ENCODE measurements at places on chromosomes 1 and 21.

GRCh38 chr1:231395076-231395997 lies 26.8 kb downstream of the EGLN1 start:
- DNase-seq: no peak

GRCh38 chr1:226654046-226654667 lies 84.9 kb downstream of the ITPKB start:
- no peak for DNase-seq

DNA sequence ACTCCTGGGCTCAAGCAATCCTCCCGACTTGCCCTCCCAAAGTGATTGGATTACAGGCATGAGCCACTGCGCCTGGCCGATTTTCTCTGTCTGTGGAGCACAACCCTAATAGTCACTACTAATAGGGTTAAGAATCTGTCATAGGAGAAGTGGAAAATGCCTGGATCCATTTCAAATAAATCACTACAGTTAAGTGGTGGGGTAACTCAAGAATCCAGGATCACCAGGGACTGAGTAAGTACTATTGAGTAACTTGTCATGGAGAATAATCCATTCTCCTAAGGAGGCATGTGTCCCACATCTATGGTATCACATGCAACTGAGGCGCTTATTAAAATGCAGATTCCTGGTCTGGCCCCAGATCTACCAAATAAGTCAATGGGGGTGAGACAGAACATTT lies 53.2 kb downstream of the OPTC start:
- DNase-seq: no peak

- DNase-seq: peak; percentile 54
These were observed 25.4 kb downstream of the PIGM start for GRCh38 chr1:160006312-160006940.

DNA sequence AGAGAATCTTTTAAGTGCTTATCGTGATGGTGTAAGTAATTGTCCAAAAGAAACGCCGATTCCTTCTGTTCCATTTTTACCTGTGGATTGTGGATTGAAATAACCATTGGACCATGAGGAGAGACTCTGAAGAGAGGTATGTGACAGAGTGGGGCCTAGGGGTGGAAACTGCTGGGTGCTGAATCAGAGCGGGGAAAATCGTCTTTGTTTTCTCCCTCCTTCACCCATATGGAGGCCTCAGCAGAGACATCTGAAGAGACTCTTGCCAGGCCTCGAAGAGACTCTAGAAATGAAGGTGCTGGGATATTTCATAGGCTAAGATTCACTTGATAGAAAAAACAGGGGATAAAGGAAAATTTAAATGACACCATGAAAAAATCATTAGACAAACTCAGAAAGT lies 1327.0 kb downstream of the BRINP3 start:
- DNase-seq: no peak

DNA sequence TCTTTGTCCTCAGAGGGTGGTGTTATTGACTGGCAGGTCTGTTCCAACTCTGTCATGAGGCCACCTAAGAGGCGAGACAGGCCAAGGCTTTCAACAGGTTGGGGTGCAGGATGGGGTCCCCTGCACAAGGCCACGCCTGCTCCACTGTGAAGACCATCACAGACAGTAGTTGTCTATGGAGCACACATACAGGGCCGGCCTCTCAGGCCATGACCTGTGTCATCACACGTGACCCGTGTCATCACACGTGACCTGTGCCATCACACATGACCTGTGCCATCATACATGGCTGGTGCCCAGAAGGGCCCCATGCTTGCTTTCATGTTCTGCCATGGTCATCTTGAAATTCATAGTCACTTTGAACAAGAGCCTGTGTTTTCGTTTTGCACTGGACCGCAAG lies 91.9 kb downstream of the ARHGEF10L start:
- no peak for DNase-seq

DNA sequence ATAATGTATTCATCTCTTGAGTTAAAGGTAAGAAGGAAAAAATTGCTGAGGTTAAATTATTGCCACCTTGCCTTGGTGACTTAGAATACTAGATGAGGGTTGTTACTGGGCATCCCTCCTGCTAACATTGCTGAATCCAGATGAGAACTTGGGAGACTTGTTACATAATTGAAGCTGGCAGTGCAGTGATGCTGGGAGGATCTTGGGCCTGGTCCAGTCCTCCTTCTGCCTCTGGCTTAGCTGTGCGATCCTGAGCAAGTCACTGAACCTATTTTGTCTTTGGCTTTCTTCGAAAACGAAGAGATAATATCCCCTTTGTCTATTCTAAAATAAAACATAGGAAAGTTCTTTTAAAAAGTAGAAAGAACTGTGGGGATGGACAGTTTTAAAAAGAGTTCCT lies 244.9 kb upstream of the NRIP1 start:
- DNase-seq: no peak

- no peak for DNase-seq
These were observed 12.4 kb downstream of the SELL start for GRCh38 chr1:169698976-169699375.

- DNase-seq: no peak
These were observed 28.3 kb downstream of the GADD45A start for GRCh38 chr1:67713057-67713846.

- no peak for DNase-seq
These were observed 103.7 kb upstream of the GNG12 start for GRCh38 chr1:67937010-67937409.

DNA sequence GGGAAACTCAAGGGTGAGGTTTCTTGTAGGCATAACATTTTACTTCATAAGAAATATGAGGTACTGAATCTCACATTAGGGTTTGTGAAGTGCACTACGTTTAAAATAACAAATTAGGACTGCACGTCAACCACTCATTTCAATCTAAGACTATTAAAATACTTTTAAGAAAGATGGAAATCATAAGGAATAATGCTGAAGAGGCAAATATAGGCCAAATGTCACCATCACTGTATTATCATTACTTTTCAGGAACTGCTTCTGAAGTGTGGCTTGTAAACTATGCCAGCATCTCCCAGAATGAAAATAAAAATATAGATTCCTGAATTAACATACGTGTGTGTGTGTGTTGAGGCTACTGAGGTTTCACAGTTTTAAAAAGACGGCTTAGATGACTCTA lies 56.8 kb downstream of the INTS7 start:
- no peak for DNase-seq

DNA sequence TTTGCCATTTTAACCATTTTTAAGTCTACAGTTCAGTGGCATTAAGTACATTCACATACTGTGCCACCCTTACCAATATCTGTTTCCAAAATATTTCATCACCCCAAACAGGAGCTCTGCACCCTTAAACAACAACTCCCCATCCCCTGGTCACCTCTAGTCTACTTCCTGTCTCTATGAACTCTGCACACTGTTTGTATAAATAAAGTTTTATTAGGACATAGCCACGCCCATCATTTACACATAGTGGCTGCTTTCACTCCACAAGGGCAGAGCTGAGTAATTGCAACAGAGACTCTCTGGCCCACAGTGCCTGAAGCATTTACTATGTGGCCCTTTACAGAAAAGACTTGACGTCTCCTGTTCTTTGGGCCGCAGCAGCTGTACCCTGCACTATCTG lies 30.1 kb downstream of the KCNAB2 start:
- DNase-seq: no peak

GRCh38 chr1:50368179-50369007 lies 54.9 kb downstream of the DMRTA2 start:
- DNase-seq: no peak

DNA sequence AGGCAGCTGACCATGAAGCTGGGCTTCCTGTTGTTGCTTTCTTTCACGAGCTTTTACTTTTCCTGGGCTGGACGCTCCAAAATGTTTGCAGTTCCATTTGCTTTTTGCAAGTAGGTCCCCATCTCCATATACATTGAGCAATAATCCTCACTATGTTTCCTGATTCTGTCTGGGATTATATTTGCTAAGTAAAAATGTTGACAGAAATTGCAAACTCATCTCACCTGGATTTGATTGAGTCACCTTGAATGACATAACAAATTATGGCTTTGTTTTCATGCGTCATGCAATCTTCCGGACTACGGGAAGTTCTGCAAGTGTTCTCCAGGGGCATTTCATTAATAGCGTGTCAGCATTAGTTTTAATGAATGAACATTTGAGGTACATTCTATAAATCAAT lies 18.9 kb downstream of the ATP5PO start:
- no peak for DNase-seq

DNA sequence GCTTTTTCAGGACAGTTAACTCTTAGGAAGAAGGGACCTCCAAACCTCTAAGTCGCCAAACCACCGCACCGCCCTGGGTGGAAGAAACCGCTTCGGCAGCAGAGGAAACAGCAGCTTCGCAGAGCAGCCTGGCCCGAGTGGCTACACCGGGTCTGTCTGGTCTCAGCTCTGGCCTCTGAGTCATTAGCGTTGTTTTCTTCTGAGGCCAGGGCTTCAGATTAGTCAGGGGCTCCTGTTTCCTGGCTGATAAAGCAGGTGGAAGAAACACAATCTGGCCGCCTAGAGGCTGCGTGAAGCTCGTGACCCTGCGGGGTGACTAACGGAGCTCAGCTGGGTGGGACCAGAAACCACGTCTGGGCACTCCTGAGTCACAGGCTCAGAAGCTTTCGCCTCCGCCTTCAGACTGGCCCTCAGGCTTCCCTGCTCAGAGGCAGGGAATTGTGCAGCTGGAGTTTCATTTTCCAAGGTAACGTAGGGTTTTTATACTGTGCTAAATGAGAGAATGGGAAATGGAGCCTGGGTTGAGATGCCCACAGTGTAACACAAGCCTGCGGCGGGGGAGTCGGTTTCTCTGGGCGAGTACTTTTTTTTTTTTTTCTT lies 44.9 kb downstream of the CHAF1B start:
- peak; percentile 35 for DNase-seq

DNA sequence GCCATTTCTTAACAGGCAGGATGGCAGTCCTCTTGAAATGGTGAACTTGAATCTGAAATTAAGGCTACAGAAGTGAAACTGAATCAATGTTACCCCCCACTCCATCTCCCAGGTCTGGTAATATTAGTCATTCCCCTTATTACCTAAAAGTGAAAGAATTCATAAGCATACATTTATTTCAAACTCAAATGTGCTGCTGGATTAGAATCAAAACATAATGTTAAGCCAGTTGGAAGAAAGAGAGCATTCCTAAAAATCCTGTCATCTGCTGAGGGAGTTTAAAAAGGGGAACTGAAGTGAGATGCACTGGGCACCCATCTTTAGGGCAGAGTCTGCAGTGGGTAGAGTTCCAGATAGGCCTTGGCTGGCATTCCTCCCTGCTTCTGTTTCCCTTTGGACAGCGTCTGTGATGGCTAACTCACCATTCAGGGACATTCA lies 17.4 kb downstream of the KIAA0319L start:
- DNase-seq: no peak

- no peak for DNase-seq
These were observed 7.9 kb downstream of the S100B start for GRCh38 chr21:46597031-46597430.

All from activated naive CD8-positive, alpha-beta T cell treated with anti-CD3 and anti-CD28 coated beads, Interleukin-2, amount 50 U/mL, for 16 hours (primary cell).